ENCODE measurements at places on chromosomes 4 and X.

DNA sequence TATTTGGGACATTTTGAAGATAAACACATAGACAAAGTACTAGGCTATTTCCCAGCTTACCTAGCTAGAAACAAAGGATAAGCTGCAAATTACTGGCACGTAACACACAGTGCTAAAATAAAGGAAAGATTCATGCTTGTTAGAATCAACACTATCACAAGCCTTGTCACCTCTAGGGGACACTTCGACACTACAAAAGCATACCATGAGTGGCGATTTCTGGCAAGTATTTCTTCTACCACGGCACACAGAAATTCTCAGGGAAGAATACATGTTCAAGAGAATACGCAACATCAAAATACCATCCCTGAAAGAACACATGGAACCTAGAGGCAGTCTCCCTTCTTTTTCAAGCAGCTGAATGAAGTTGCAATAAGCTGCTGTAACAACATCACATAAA, 5.1 kb downstream of the MECP2 start:
- no peak overlapping the region for H3K4me3 ChIP-seq
- H3K27ac ChIP-seq = no peak overlapping the region
- no peak for DNase-seq
- H3K4me1 ChIP-seq = peaks cover 11% of the 10 kb centered on the region

DNA sequence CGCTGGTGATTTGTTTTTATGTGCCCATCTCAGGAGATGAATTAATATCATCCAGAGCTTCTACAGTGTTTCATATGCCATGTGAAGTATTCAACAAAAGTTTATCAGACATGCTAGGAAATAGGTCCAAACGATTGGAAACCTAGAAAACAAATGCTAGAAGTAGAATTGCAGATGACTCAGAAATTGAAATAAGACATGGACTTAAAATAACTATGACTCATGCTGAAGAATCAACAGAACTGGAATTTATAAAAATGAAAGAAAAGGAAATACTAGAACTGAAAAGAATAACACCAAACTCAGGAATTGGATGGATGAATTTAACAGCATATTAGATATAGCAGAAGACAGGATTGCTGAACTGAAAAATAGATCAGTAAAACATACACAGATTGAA, 172.7 kb upstream of the GIMD1 start:
- no peak overlapping the region for H3K27ac ChIP-seq
- no peak overlapping the region for H3K4me3 ChIP-seq
- H3K27me3 ChIP-seq = no peaks in the 10 kb centered on the region
- peaks cover 6% of the 10 kb centered on the region for H3K4me1 ChIP-seq
- no peaks in the 10 kb centered on the region for H3K36me3 ChIP-seq

DNA sequence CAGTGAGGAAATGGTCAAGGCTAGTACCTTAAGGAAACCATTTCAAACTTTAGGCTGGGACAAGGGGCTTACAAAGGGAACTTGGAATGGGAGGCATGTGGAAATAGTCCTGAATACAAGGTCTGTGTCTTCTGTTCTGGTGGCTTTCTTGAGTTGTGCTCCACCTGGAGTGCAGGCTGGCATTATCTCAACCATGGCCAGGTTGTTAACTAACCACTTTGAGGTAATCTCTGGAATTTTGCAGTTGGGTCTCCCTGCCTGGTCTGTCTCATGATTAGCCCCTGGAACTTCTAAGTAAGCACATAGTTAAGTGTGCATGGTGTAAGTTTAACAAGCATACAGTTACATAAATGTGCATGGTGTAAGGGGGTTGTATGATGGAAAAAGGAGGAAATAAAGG, 77.5 kb downstream of the PCDH18 start:
- H3K27ac ChIP-seq = no peak overlapping the region
- DNase-seq = no peak
- no peak overlapping the region for H3K4me3 ChIP-seq
- H3K4me1 ChIP-seq = no peaks in the 10 kb centered on the region

DNA sequence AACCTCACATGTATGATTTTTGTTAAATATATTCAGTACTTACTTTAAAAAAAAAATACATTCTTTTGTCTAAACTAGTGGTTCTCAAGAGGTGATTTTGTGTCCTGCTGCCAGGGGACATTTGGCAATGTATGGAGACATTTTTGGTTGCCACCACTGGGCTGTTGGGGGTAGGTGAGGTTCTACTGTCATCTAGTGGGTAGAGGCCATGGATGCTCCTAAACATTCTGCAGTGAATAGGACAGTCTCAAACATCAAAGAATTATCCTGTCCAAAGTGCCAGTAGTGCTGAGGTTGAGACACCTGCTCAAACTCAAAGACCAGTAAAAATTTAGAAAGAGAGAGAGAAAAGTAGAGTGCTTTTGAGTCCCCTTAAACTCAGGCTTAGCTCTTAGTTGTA, 32.9 kb upstream of the PGM2 start:
- no peaks in the 10 kb centered on the region for H3K4me1 ChIP-seq
- H3K4me3 ChIP-seq = no peak overlapping the region
- no peaks in the 10 kb centered on the region for H3K27me3 ChIP-seq
- no peak overlapping the region for H3K27ac ChIP-seq
- peak; percentile 45 for DNase-seq

DNA sequence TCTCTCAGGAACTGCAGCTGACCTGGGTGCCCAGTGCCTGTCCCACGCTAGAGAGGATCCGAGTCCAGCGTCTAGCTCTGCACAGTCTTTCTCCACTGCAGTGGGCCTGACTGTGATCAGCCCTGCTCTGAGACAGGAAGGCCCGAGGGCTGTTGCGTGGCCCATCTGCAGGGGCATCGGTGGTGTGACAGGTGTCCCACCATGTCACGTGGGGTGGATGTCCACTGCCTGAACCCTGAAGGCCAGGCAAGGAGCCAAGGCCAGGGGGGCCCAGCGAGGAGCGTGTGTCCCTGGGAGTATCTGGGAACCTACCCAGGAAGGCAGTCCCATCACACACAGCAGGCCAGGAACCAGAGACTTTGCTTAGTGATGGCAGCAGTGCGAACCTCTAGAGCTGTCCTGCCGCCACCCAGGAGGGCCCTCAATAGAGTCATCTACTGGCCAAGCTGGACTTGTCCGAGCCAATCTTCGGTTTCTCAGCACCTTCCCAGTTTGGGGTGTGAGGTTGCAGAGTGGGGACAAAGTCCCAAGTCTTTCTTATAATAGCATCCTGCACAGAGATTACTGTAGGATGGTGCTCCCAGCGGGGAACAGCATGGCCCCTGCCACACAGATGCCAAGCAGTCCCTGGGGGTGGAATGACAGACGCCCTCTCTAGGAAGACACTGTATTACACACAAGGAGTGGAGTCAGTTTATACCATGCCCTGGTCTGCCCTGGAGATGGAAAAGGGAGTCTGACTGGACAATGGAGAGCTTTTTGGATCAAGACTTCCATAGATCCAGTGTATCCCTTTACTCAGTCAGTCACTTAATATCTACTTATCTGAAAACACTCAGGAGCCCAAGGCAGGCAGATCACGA, 38.3 kb downstream of the DCTD start:
- H3K27me3 ChIP-seq = no peaks in the 10 kb centered on the region
- H3K4me1 ChIP-seq = no peaks in the 10 kb centered on the region
- DNase-seq = no peak
- H3K36me3 ChIP-seq = no peaks in the 10 kb centered on the region
- no peak overlapping the region for H3K4me3 ChIP-seq

GRCh38 chr4:25792876-25793275, 69.9 kb downstream of the SEL1L3 start:
- no peak overlapping the region for H3K4me3 ChIP-seq
- H3K27ac ChIP-seq = no peak overlapping the region
- no peaks in the 10 kb centered on the region for H3K27me3 ChIP-seq
- no peaks in the 10 kb centered on the region for H3K4me1 ChIP-seq

DNA sequence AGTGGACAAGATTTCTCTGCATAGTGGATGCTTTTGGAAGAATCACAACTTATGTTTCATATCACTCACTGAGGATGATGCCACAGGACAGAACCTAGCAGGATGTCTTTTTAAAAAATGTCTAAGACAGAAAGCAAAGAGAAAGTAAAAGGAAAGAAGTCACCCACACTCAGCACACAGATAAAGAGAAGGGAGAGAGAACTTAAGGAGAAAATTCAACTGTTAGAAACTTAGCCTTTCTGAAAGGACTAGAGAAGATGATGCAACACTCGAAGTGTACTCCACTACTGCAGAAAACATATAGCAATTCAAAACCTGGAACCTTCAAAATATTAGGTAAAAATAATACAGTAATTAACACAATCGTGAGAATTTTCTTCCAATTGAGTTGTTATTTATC, 52.8 kb upstream of the STK26 start:
- H3K27me3 ChIP-seq = no peaks in the 10 kb centered on the region
- H3K4me3 ChIP-seq = no peak overlapping the region
- no peaks in the 10 kb centered on the region for H3K4me1 ChIP-seq
- H3K36me3 ChIP-seq = no peaks in the 10 kb centered on the region
- no peak for DNase-seq

DNA sequence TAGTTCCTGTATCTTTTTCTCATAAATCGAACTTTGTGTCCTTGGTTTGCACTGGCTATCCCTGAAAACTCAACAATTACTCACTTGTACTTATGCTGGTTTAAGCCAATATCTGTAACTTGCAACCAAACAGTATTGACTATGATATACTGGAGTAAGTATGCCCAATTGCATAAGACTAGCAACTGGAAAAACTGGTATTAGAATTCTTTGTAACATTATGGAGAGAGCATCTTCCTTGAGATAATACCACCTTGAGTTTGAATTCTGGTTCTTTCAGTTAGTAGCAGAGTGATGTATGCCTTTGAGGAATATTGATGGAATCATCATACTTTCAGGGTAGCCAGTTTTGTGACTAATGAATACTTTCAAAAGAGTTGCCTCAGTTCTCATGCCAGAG, 28.1 kb downstream of the BMP3 start:
- no peak for DNase-seq
- H3K27me3 ChIP-seq = no peaks in the 10 kb centered on the region
- no peak overlapping the region for H3K27ac ChIP-seq
- H3K4me1 ChIP-seq = no peaks in the 10 kb centered on the region
- H3K36me3 ChIP-seq = no peaks in the 10 kb centered on the region

- H3K27me3 ChIP-seq = no peaks in the 10 kb centered on the region
- H3K27ac ChIP-seq = no peak overlapping the region
- DNase-seq = no peak
- H3K36me3 ChIP-seq = no peaks in the 10 kb centered on the region
Measured at GRCh38 chrX:123943074-123943473, 18.4 kb upstream of the STAG2 start.

GRCh38 chr4:144757969-144758368, 112.0 kb downstream of the HHIP start:
- no peak for DNase-seq
- H3K4me1 ChIP-seq = no peaks in the 10 kb centered on the region
- no peaks in the 10 kb centered on the region for H3K27me3 ChIP-seq
- H3K27ac ChIP-seq = no peak overlapping the region
- H3K36me3 ChIP-seq = no peaks in the 10 kb centered on the region

DNA sequence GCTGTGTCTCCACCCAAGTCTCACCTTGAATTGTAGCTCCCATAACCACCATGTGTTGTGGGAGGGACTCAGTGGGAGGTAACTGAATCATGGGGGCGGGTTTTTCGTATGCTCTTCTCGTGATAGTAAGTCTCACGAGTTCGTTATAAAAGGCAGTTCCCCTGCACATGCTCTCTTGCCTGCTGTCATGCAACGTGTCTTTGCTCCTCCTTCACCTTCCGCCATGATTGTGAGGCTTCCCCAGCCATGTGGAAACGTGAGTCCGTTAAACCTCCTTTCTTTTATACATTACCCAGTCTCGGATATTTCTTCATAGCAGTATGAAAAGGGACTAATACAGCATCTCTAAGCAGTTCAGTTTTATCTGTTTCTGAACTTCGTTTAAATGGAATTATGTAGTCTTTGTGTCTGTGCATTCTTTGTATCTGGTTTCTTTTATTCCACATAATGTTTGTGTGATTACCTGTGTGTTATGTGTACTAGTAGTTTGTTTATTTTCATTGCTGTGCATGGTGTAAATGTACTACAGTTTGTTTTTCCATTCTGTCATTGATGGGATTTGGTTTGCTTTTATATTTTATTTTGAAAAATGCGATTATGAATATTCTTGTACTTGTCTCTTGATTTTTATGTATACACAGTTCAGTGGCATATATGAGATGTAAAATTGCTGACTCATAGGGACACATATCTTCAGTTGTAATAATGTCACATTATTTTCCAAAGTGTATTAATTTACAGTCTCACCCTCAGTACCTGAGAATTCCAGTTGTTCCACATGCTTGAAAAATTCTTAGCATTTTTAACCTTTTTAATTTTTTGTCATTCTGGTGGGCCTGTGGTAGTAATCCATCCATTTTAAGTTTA, 304.9 kb downstream of the GBA3 start:
- no peak overlapping the region for H3K27ac ChIP-seq
- no peaks in the 10 kb centered on the region for H3K4me1 ChIP-seq
- DNase-seq = no peak
- no peak overlapping the region for H3K4me3 ChIP-seq
- no peaks in the 10 kb centered on the region for H3K27me3 ChIP-seq

DNA sequence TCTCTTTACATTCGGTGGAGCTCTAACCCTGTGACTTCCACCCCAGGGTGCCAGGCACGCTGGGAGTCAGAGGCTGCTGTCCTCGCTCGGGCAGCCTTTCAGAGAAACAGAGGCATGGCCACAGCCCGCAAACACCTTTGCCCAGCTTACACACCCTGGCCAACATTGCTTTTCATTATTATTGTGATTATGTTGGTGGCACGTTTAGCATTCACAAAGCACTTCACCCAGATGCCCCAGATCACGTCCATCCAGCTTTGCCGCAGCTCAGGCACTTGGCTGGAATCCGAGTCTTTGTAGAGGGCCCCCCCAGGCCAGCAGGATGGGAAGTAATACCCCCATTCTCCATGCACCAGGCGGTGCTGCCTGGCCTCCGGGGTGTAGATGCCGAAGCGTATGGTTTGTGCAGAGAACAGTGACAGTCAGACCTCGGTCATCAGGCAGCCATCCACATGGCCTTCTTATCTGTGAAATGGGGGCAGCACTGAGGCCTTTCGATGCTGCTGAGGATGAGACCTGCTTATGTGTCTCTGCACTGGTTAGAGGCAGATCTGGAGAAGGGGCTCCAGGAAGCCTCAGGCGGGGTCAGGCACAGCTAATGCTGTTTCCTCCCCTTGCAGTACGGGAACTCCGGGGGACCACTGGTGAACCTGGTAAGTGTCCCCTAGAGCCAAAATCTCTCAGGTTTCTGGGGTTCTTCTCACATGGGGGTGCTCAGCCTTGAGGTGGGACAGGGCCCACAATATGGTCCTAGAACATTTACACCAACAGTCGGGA, 22.3 kb downstream of the HTRA3 start:
- H3K27me3 ChIP-seq = no peaks in the 10 kb centered on the region
- no peak overlapping the region for H3K4me3 ChIP-seq
- DNase-seq = no peak
- H3K36me3 ChIP-seq = no peaks in the 10 kb centered on the region
- H3K4me1 ChIP-seq = no peaks in the 10 kb centered on the region

- no peak for DNase-seq
- H3K36me3 ChIP-seq = no peaks in the 10 kb centered on the region
- no peak overlapping the region for H3K27ac ChIP-seq
Measured at GRCh38 chrX:16488959-16489358, 161.0 kb upstream of the S100G start.

GRCh38 chr4:118981171-118981838, 92.7 kb downstream of the SYNPO2 start:
- H3K27me3 ChIP-seq = no peaks in the 10 kb centered on the region
- H3K27ac ChIP-seq = no peak overlapping the region
- no peaks in the 10 kb centered on the region for H3K36me3 ChIP-seq
- no peak for DNase-seq

- H3K27ac ChIP-seq = no peak overlapping the region
- no peaks in the 10 kb centered on the region for H3K27me3 ChIP-seq
- no peak overlapping the region for H3K4me3 ChIP-seq
- H3K36me3 ChIP-seq = no peaks in the 10 kb centered on the region
- no peak for DNase-seq
- H3K4me1 ChIP-seq = no peaks in the 10 kb centered on the region
Measured at GRCh38 chr4:60581919-60582536, 618.1 kb upstream of the ADGRL3 start.

Measured in Caco-2 (cell line).